Occipital lobe (tissue), 3 donors: ENCODE measurements at places on chromosomes 3 and 15.

GRCh38 chr3:87761795-87762194 lies 297.0 kb downstream of the CGGBP1 start:
- no peak for DNase-seq

- DNase-seq, result no peak
These were observed 23.9 kb downstream of the ILDR1 start for GRCh38 chr3:121998030-121998580.

DNA sequence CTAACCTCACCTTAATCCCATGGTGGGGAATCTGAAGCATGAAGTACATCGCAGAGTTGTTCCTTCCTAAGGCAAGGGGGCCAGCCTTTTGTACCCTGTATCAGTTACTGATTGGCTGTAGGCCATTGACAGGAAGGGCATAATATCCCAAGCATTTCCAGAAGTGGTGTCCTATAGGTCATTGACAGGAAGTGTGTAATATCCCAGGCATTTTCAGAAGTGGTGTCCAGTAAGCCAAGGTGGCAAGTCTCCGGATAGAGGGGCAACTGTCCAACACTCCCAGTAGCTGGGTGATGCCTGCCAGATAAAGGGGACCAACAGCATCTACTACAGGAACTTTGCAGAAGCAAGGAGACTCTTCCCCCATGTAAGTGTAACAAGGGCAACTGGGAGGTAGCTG lies 52.1 kb upstream of the MYRIP start:
- no peak for DNase-seq

DNA sequence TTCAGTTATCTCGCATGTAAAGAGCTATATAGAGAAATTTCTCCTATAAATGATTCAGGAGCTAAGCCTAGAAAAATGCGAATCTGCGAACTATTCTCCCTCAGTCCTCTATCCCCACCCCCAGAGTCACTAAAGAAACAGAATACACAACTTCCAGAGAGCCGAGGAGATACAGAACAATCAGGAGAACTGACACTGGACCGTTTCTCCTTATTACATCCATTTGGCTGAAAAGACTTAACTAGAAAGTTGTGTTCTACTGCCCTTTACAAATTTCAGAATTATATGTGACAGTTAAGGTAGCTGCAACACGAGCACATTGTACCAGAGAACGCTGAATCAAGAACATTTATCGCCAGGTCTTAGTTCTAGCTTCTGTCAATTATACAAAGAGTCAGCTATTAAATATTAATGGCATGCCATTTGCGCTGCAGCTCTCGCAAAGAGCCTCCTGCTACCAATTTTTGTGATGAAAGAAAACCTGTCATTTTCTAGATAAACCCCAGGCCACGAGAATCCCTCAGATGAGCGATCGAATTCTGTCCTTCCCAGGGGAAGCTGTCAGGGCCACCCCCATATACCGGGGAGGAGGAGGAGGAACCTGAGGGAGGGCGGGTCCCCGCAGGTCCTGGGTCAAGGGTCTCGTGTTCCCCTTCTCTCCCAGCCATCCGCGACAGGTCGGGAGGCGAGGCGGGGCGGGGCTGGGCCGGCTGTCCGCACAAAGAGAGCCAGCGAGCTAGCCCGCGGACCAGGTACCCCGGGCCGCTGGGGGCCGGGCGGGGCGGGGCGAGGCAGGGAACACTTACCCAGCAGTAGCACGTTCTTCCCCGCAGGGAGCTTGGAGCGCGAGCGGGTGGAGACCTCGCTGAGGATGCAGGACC lies 878 bp downstream of the DYNC1LI1 start:
- peak; percentile 56 for DNase-seq

- no peak for DNase-seq
These were observed at the start of gene CYP11A1 for GRCh38 chr15:74367296-74367854. TSS of gene CYP11A1 (minus strand) at chr15:74367646. CDS start at chr15:74367585, 61 bp downstream.

DNA sequence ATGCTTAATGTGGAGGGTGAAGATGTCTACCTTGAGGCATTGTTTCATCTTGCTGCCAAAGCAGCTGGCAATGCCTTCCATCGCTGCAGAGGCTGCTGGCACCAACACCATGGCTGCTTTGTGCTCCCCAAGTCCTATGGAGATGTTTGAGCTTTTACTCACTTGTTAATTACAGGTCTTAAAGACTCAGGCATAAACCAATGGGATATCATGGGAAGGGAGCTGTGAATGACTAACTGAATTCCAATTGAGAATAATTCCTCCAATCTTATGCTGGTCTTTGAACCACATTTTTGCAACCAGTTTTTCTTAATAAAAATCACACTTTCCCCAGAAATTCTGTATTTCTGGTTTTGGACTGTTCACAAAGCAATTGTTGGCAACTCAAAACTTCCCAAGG lies 762.0 kb downstream of the GBE1 start:
- DNase-seq, result no peak

DNA sequence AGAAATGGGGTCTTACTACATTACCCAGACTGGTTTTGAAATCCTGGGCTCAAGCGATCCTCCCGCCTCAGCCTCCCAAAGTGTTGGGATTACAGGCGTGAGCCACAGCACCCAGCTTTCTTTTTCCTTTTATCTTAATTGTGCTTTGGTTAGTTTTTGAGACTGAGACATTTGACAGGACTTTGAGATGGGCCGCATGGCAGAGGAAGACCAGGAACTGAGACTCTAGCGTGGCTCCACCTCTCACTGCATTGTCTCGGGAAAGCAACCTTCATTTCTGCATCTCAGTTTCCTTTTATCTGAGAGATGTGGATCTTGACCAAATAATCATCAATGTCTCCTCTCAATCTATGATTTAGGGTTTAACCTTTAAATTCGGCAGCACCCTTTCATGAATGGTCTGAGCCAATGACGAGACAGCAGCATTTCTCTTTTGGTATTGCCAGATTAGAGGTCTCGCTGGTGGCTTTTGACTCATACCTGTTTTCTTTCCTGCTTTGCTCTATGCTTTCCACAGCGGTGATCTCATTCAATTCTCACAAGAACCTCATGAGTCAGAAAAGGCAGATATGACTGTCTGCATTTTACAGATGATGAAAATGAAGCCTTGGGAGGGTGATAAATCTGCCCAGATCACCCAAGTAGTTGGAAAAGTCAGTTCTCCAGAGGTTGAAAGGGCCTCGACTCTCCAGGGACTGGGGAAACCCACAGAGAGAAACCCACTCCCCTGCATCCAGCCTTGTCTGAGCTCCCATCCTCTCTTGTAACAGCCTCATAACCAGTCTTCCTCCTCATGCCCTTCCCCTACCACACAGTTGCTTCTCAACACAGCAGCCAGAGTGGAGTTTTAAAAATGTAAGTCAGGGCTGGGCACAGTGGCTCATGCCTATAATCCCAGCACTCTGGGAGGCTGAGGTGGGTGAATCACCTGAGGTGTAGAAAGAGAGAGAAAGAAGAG lies 84.8 kb upstream of the FOXB1 start:
- no peak for DNase-seq

DNA sequence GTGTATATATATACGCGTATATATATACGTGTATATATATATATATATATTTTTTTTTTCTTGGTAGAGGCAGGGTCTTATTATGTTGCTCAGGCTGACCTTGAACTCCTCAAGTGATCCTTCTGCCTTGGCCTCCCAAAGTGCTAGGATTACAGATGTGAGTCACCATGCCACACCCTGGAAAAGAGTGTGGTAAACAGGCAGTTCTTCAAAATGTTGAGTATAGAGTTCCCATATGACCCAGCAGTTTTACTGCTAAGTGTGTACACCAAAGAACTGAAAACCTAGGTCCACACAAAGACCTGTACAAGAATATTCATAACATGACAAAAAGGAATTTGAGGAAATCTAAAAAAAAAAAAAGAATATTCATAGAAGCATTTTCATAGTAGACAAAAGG lies 71.8 kb upstream of the GCNT3 start:
- no peak for DNase-seq

GRCh38 chr3:127940116-127940515 lies 25.1 kb downstream of the KBTBD12 start:
- no peak for DNase-seq

DNA sequence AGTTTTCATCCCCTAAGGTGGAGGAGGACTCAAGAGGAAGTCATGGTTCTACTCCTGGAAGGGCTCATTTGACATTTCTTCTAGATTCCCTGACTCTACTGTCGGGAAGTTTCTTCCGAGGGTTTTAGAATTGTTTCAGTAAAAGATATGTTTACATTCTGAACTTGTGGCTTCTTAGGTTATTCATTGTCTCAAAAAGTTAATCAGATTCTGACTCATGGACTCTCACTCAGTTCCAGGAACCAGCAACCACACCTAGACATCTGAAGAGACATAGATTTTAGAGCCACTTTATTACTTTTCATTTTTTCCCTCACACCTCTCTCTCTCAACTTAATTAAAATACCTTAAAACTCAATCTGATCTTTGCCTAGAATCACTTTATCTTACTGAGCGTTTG lies 862.6 kb downstream of the AGBL1 start:
- DNase-seq, result no peak

DNA sequence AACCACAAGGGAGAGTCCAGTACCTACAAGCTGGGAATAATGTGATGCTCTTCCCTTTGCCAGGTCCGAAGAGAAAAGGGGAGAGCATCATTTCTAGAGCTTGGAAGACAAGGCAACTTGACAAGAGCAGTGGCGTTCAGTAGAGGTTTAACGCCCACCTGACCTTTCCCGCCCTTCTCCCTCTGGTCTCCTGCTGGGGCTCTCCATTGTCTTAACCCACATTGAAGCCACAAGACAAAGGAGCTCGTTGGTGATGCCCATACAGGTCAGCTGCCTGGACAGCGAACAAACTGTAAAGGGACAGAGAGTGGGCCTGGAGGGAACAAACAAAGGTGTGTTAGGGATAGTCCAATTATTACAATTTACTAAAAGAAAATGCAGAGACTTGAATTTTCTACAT lies 13.1 kb upstream of the DUT start:
- no peak for DNase-seq

DNA sequence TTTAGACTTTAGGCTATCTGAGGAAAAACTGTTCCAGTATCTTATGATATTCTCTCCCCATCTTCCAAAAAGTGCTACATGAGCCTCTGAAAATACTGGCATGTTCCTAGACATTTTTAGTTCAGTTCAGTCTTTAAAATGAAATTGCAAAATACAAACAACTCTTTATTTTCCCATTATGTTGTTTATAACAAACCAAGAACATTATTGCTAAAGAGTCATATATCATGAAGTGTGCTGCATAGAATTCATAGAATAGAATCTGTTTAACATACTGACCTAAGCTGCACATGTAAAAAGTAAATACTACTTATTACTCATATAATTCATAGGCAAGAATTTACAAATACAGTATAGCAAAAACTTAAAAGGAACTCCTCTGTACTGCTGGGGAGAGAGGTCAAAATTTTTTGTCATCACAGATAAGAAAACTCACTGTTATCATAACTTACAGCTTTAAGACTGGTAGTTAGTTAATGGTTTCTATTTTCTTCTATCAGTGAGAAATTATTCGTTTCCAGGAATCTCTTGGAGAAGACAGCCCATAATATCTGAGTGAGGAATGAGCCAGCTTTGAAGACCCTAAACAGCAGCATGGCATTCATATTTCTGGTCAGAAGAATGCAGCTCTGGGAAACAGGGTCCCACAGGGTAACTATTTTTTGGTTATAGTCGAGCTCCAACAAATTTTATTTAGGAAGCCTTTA lies 32.2 kb downstream of the FILIP1L start:
- no peak for DNase-seq

- no peak for DNase-seq
These were observed 39.0 kb downstream of the MYRIP start for GRCh38 chr3:39848365-39848764.

GRCh38 chr15:32659340-32660155 lies 18.0 kb downstream of the SCG5 start:
- DNase-seq, result no peak

DNA sequence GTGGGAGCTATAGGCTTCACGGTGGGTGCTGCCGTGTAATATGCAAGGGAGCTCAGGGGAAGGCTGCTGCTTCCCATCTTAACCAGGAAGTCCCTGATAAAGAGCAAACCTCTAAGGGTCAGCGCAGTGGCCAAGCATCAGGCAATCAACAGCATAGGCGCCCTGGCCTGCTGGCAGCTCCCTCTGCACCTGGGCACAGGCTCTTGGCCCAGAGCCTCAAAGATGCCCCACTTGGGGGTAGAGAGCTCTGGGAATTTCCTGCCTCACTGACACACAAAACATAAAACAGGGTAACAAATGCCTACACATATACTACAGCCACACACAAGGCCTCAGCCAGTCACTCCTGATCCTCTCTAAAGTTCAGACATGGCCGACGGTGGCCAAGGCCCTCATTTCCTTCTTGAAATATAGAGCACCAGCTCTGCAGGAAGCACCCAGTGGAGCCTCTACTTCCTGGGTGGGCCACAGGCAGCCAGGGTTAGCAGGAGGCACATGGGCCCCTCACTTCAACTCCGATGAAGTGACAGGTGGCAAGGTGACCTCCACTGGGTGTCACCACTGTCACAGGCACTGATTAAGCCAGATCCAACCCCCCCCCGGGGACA lies 20.5 kb downstream of the SLC41A3 start:
- DNase-seq, result no peak

DNA sequence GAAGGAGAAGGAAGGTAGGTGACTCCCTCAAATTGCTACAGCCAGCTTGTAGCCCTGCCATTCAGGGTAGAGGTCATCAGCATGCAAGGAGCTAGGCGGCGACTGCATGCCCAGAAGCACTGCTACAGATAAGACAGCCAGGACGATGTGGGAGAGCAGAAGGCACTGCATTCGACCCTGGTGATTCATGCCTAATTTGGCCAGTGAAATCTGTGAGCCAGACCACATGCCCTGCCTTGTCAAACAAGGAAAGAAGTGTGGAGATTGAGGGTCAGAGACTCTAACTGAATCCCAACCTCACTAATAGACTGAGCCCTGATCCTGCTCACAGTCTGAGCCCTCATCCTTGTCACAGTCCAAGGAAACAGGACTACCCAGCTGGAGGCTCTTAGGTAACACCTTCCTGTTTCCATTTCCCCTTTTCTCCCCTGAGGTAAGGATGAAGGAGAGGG lies 86.6 kb downstream of the LINGO1 start:
- no peak for DNase-seq

GRCh38 chr3:179038216-179038898 lies 33.3 kb downstream of the ZMAT3 start:
- no peak for DNase-seq

GRCh38 chr3:22835041-22835440 lies 368.1 kb upstream of the UBE2E2 start:
- no peak for DNase-seq

DNA sequence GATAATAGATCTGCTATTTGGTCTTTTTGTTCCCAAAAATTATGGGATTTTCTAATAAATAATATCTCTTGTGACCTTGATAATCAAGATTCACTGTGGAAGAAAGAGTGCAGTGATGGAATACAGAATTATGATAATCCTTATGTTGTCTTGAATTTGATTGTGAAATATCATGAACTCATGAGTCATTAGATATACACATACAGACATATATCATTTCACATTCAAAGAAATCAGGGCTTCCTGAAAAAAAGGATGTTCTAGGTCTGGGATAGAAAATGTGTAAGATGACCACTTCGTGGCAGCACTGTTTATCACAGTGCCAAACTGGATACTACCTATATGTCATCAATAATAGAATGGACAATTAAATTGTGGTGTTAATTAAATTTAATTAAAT lies 97.7 kb downstream of the DPH6 start:
- DNase-seq, result no peak

- DNase-seq, result no peak
These were observed 956.7 kb downstream of the TUSC7 start for GRCh38 chr3:117666325-117666724.
